ENCODE measurements at places on chromosomes 13 and 19.

GRCh38 chr13:20995245-20995838 is 66.0 kb downstream of the LATS2 start:
- no peak for DNase-seq

GRCh38 chr19:48899781-48900476 is at the start of gene NUCB1:
Gene NUCB1 (plus strand): TSS chr19:48900312. CDS start chr19:48900797, 485 bp downstream.
- peak; percentile 99 for DNase-seq

GRCh38 chr13:94346261-94347019 is 133.0 kb downstream of the DCT start:
- DNase-seq = no peak

DNA sequence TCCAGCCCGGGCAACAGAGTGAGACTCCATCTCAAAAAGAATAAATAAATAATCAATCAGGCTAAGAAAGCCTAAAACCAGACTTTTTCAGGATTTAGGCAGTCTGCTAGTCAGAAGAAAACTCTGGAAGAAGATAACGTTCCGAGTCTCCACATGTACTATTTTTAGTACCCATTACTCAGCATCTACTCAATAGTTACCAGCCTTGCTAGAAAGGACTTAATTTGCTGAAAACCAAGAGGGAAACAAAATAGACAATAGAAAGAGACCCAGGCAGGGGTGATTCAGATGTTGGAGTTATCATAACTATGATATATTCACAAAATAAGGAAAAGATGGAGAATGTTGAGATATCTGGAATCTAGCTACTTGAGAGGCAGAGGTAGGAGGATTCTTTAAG is 3.6 kb upstream of the LIN7B start:
- peak; percentile 56 for DNase-seq
